ENCODE measurements at places on chromosomes 12 and 14.

DNA sequence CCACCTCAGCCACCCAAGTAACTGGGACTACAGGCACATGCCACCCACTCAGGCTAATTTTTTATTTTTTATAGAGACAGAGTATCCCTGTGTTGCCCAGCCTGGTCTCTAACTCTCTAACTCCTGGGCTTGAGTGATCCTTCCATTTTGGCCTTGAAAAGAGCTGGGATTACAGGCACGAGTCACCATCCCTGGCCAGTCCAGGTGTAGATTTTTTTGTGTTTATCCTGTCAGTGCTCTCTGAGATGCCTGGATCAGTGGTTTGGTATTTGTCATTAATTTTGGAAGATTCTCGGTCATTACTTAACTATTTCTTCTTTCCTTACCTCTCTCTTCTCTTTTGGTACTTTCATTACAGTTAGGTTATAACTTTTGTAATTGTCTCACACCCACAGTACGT, 5.3 kb upstream of the HIF1A start:
- no peak for DNase-seq

DNA sequence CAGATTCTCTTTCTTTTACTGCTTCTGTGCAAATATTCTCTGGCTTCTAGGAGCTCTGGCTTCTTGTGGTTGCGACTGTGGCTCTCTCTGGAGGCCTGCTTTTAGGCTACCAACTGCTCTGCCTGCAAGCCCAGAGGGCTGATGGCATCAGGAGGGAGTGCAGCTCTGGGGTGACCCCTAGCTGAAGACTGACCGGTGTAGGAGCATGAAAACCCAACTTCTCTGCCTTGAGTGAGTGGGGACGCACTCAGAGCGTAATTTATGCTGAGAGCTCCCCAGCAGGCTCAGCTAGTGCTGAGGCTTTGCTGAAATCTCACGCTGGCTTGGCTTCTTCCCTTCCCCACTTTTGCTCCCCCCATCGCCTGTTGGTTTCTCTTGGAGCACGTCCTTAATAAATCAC, 29.9 kb upstream of the RBM19 start:
- DNase-seq: no peak

GRCh38 chr12:105960319-105961083, 178.3 kb downstream of the NUAK1 start:
- DNase-seq: no peak

DNA sequence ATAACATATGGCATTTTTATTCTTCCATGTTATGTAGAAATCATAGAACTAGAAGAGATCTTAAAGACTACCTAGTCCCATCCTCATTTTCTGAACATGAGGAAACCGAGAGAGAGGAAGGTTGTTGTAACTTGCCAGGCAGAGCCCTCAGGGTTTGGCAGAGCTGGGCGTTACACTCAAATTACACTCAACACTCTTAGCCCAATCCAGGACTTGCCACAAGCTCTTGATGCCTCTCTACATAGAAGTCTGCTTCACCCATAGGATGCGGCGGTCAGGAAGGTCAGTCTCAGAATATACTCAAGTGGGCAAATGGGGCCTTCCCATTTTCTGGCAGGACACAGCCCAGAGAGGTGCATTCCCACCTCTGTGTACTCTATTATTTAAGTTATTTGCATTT, 208.1 kb downstream of the ZFP36L1 start:
- no peak for DNase-seq

DNA sequence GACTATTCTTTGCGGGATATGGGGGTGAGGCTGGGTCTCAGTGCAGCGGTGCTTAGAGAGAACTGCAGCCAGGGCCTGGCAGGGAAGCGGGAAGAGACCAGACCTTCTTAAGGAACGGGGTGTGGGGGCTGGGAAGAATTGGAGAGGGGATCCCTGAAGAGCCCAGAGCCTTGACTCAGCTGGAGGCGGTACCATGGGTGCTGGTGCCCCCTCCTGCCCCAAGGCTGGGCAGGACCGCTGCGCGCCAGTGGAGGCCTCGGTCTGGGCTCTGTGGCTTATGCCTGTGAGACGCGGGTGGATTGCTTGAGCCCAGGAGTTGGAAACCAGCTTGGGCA, 1.3 kb upstream of the RNU7-1 start:
- no peak for DNase-seq

DNA sequence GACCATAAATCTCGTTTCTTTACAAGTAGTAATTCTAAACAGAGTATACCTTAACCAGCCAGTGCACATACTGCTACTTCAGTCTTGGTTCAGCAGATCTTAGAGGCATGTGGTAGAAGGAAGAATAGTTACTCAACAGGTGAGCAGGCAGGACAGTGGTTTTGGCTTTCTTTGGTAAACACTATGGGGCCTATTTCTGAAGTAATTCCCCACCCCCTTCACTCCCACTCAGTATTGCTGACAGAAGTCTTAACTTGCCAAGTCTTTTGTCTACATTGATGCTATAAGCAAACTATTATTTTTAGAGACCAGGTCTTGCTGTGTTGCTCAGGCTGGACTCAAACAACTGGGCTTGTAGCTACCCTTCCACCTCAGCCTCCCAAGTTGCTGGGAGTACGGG, 68.5 kb downstream of the FBXO34 start:
- peak; percentile 23 for DNase-seq

GRCh38 chr12:124392667-124393413, 97.9 kb downstream of the RFLNA start:
- DNase-seq: no peak

GRCh38 chr12:10716704-10717315, 6.3 kb downstream of the YBX3 start:
- no peak for DNase-seq

DNA sequence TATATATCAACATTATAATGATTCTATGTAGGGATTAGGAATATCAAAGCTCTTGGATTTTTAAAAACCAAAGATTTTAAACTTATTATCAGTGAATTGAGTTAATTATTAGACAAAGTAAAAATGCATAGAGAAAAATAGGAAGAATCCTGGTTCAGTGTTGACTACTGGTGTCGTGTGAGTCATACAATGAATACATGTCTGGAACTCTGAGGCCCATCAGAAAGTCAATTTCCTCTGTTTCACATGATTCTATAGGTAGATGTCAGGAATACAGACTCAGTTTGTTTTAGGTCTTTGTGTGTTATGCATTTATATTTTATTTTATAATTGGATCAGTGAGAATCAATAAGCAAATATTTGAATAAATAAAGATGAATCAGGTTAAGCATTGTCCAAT, 84.5 kb upstream of the RTL1 start:
- DNase-seq: no peak

DNA sequence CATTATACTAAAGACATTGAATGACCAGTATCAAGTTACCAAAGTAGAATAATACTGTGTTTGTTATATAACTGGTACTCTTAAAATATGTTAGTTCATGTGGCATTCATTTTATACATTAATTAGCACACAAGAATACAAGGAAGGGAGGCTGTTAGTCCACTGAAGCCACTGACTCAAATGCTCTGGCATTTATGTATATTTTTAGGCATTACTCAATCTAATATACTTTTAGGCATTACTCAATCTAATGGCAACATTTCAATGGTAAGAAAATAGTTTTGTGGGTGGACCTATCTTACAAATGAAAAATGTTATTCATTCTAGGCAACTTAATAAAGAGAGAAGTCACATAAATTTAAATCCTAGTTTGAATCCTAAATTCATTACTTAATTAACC, 874.4 kb upstream of the USP15 start:
- no peak for DNase-seq

GRCh38 chr14:95265106-95266094, 54.3 kb downstream of the CLMN start:
- peak; percentile 42 for DNase-seq

- DNase-seq: no peak
Measured at GRCh38 chr12:46445093-46445492, 72.5 kb upstream of the SLC38A2 start.

DNA sequence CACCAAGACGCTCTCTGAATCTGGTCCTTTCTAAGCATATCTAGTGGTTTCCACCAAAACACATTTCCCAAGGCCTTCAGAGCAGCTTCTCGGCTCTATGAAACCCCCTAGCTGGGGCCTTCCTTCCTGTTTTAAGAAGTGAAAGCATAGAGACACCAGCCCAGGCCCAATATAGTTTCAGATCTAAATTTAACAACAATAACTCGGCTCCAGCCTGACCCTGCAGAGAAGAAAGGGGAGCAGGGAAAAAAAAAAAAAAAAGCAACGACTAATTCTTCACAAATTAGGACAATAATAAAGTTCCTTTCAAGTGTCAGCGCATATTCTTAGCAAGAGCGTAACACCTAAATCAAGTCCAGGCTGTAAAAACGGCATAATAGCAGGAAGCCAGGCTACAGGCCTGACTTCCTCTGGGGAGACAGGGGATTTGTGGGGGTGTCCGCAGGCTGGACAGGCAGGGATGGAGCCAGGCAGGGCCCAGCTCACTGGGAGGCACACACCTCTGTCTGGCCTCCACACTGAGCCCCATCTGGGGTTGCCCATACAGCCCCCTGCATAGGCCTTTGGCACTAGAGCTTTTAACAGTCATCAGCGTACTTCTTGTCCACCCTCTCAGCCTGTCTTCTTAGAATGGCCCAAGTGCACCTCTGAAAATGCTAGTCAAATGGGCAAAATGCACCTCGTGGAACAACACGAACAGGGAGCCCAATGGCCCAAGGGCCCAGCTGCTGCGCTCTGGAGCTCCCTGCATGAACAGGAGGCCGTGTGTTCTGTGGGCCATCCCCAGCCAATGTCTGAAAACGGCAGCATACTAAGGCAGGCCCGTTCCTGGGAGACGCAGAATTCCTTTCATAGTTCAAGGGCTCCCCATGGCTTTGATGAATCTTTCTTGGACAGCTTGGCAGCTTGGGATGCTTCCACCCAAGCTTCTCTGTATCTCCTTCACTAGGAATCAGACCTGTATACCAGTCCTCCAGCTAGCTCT, 772.9 kb downstream of the MED13L start:
- DNase-seq: no peak

DNA sequence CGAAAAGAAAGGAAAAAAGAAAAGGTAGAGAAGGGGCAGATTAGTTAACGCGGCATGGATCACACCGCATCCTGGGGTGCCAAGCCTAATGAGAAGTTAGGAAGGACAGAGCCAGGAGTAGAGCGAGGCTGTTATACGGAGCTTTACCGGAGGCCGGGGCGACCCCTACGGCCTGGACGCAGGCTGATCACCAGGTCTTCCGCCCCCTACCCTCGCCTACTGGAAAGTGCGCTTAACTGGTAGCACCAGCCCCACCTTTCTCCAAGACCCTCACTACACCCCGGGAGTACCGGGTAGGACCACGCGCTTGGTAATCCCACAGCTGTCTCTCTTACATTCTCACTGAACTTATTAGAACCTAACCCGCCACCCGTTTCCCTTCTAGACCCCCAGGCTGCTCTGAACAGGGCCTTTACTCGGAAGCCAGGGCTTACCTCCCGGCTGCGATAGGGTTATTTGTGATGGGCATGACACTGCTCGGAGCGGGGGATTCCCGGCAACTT, 33.8 kb downstream of the WBP11 start:
- DNase-seq: no peak

DNA sequence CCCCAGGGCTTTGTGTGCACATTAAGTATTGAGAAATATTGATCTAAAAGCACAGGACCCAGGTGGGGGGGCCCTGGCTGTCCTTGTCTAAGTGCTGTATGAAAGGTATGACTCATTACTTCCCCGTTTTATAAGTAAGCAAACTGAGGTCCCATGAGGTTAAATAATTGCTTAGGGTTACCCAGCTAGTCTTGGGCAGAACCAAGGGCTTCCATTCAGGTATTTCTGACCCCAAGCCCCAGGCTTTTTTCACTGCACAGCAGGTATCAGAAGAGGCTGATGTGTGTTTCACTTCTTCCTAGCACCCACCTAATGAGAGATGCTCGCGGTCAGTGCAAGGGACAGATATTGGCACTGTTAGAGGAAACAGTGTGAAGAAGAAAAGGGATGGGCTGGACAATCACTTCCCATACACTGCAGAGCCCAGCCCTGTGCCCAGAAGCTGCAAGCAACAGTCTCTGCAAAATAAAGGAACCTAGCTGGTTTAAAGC, 4.7 kb upstream of the TC2N start:
- peak; percentile 43 for DNase-seq

- no peak for DNase-seq
Measured at GRCh38 chr12:88884600-88884999, 304.3 kb upstream of the KITLG start.

DNA sequence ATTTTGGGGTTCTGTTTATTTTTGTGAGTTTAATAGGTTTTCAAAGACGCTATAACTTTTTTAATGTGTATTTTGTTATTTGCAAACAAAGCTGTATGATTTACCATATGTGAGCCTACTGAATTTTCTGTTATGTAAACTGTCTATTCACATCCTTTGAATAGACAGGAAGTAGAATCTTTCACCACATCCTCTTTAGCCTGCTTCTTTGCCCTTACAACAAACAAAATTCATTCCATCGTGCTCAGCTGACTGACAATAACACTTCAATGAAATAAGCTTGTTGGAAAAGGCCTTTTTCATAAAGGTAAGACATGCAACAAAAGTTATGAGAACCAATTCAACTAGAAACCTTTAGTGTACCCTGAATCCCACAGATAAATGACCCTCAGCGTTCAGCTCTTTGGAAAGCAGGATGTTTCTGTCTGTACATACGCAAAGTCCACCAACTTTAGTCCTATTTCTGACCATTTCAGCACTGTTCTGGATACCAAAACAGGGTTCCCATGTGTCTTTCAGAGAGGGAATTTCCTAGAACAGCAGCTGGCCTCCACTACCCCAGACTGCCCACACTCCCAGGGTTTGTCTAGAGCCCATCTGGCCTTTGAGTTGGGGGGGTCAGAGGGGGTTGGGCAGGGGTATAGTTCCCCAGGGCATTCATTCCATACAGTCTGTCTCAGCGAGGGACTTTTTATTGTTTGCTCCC, 71.3 kb downstream of the DUSP6 start:
- no peak for DNase-seq

- DNase-seq: no peak
Measured at GRCh38 chr12:129169928-129170327, 316.6 kb downstream of the GLT1D1 start.

- no peak for DNase-seq
Measured at GRCh38 chr12:131455581-131456110, 255.2 kb upstream of the SFSWAP start.

DNA sequence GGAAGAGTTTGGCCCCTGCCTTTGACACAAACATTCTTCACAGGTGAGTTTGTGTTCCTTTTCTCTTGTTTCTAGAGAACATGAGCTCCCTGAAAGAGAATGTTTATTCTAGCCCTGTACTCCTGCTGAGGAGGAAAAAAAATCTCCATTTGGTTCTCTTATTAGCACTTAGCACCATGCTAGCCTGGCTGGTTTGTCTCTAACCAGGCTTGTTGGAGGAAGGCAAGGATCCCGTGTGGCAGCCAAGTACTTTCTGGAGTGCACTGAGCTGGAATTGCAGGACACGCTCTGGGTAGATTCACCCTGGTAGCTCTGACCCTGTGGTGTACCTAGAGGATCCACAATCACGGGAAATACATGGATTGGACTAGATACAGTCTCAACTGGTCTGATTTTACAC, 41.9 kb downstream of the KCNA1 start:
- no peak for DNase-seq

DNA sequence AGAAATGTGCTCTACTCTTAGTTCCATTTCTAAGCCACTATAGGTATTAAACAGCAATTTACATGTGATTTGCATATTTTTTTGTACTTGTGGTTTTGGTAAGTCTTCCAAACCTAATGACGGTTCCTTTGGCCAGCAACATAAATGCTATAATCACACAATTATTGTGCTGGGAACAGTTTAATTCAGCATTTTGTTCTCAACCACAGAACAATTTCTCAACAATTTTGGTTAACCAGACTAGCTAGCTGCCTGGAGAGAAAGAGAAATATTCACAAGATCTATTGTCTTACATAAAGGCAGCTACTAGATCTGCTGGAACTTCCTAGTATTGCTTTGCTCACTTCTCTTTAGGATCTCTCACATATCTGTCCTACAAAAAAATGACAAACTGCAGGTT, 265.3 kb downstream of the SOX5 start:
- DNase-seq: no peak

- no peak for DNase-seq
Measured at GRCh38 chr14:92633724-92634123, 114.7 kb downstream of the LGMN start.
